ENCODE measurements at places on chromosomes 6 and 20.

DNA sequence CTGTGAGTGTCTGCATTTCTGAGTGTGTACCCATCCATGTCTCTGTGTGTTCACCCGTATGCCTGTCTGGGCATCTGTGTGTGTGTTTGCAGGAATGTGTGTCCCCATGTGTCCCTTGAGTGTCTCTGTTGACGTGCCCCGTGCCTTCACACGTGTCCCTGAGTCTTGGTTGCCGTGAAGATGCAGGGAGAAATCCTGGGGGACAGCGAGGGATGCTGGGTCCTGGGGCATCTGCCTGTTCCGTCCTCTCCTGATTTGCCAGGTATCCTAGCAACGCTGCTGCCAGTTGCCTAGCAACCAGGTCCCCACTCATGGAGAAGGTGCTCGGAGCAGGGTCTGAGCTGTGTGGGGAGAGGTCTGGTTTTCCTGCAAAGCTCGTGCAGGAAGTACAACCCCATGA, 6.0 kb upstream of the LKAAEAR1 start:
- DNase-seq, result no peak
- no peaks in the 10 kb centered on the region for H3K4me1 ChIP-seq
- H3K27ac ChIP-seq, result no peak overlapping the region
- no peak overlapping the region for H3K4me3 ChIP-seq
- H3K36me3 ChIP-seq, result no peaks in the 10 kb centered on the region

- no peak for DNase-seq
- no peaks in the 10 kb centered on the region for H3K27me3 ChIP-seq
- H3K27ac ChIP-seq, result no peak overlapping the region
- H3K4me3 ChIP-seq, result no peak overlapping the region
These were observed 88.4 kb downstream of the ZDHHC14 start for GRCh38 chr6:157469378-157469777.

DNA sequence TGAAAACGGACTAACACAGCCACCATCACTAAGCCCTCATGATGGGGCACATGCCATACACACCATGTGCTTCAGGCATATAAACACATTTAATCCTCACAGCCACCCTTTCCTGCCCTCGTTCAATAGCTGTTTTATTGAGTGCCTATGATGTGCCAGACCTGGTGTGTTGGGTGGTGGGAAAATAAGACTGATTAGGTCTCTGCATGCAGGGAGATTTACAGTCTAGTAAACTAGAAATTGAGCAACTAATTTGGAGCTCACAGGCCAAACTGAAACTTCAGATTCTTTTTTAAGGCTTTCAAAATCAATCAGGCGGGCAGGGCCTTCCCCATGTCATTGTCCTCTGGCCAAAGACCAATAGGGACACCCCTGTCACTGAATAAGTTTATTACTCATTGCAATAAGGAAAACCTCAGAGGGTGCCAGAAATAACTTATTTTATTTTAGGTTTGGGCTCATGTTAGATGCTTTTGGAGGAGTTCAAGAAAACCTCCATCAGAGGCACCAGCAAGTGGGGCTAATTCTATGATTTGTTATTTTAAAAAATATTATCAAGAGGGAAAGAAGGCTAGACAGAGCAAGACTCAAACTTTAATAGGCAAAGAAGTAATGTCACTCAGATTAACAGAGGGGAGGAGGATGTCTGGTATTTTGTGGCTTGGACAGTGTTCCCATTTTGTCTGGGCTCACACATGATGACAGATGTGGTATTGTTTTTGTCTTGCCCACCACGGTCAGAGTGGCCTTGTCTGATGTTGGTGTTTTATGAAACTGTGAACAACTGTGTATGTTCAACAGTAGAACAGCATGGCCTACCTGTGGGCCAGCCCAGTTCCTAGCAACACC, 12.0 kb downstream of the ZFP64 start:
- H3K27ac ChIP-seq, result no peak overlapping the region
- no peak for DNase-seq
- H3K36me3 ChIP-seq, result 0 out of 2 replicates have a peak, but pooled peaks cover 4% of the 10 kb centered on the region
- no peaks in the 10 kb centered on the region for H3K27me3 ChIP-seq

DNA sequence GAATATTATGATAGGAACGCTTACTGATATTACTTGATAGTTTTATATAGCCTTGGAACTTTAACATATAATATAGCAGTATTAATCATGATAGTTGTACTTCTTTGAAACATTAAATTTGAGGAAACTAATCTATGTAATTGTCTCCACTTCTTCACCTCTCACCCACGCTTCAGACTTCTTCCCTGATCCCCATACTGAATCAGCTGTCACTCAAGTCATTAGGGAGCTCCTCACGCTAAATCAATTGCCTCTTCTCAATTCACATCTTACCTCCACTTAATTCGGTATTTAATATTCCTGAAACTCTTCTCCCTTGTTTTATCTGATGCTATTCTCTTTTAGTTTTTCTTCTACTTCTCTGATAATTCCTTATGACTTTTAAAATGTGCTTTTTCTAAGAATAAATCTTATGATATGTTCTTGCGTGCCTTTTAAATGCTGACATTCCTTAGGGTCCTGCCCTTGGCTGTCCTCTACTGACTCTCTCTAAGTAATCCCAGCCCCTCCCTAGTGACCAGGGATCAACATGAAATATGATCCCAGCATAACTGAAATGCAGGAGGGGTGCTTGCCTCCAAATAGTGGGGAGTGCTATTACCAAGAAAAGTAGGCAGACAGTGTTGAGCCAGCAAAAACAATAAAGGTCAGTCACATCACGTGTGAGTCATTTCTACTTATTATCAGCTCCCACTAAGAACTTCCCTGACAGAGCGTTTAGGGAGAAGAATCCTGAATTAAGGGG, 9.9 kb downstream of the ANKRD66 start:
- no peaks in the 10 kb centered on the region for H3K27me3 ChIP-seq
- H3K4me1 ChIP-seq, result peaks cover 4% of the 10 kb centered on the region
- no peak overlapping the region for H3K27ac ChIP-seq
- no peaks in the 10 kb centered on the region for H3K36me3 ChIP-seq
- no peak for DNase-seq

DNA sequence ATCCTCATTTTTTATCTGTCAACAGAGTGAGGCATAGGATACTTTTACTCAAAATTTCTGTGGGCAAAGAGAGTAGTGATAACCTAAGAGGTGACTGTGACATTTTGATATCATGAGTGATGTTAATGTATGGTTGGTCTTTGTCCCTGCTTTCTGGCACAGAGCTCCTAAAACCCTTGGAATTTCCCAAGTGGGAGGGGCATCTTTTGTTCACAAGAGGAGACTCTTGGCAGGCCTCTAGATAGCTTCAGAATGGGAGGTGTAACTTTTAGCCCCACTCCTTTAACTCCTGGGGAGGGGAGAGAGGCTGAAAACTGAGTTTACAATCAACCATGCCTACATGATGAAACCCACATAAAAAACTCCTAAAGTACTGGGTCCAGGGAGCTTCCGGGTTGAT, 527.8 kb downstream of the RFPL4B start:
- H3K27me3 ChIP-seq, result no peaks in the 10 kb centered on the region
- no peaks in the 10 kb centered on the region for H3K4me1 ChIP-seq
- no peaks in the 10 kb centered on the region for H3K36me3 ChIP-seq
- DNase-seq, result no peak

All from HCT116 (cell line).